ENCODE measurements at places on chromosomes 1 and 21.

DNA sequence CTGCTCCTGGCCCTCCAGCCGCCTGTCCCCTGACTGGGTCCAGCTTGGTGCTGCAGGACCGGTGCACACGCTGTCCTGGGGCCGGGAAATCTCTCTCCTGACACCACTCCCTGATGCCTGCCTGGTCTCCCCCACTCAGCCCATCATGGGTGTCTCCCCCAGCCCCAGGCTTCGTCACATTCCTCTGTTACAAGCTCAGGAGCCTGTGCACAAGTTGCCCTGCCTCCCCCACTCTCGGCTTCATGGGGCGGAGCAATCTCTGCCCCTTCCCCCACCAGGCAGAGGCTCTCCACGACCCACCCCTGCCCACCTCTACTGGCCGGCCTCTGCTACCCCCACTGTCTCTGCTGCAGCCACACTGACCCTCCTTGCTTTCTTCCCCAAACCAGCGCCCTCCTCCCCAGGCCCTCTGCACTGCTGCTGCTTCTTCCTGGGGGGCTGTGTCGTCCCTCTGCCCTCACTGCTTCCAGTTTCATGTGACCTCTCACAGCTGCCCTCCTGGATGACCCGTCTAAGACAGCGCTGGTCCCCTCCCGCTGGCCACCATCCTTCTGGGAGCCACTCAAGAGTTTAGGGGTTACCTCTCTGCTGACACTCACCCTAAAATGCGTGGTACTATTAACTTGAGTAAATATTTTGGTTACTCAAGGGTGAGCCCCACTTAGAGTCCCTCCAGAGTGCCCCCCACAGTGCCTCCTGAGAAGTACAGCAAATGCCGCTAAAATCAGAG, 5.7 kb upstream of the RIPK4 start:
- no peak for DNase-seq

DNA sequence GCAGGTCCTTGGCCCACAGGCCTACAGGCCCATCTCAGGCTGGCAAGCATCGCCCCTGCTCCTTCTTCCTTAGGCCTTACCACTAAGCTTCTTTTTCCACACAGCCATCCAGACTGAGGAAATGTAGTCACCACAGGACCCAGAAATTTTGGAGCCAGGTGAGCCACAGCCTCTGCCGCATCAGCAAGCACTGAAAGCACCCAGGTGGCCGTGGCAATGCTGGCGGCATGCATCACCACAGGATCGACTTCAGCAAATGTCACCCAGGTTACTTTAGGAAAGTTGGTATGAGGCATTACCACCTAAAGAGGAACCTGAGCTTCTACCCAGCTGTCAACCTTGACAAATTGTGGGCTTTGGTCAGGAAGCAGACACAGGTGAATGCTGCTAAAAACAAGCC, 11.6 kb downstream of the PIGM start:
- no peak for DNase-seq

- no peak for DNase-seq
Measured at GRCh38 chr1:90707363-90707710, 9.8 kb downstream of the BARHL2 start.

DNA sequence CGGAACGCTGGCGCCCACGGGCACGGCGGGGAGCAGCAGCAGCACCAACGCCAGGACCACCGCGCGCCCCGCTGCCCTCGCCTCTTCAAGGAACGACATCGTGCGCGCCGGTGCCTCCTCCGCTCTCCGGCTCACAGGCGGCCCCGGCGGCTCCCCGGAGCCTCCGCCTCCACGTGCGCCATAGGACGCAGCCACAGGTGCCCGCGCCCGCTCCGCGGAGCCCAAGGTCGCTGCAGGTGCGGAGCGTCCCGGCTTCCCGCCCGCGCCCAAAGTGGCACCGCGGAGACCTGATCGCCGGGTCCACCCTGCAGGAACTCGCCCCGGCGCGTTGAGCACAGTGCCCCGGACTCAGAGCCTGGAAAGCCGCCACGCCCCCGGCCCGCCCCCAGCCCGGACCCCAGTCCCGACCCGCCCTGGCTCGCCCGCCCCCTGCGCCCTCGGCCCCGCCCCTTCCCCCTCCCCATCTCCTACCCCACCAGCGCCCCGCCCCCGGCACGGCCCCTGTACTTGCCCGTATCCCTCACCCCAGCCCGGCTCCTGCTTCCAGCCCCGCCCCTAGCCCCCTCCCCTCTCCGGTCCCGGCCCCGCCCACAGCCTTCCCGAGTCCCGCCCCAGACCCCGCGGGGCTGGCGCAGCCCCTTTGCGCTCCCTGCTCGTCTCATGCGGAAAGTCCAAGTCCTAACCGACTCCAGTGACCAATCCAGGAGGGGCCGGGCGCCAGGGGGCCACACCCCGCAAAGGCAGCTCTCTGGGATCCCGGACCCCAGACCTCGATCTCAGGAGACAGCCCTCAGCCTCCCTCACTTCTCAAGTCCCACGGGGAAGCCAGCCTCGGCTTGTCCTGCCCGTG, at the start of gene MEGF6:
TSS of gene MEGF6 (minus strand) at position 339 of the 850 bp plus-strand sequence. CDS start at position 99, 240 bp downstream.
- peak; percentile 31 for DNase-seq

DNA sequence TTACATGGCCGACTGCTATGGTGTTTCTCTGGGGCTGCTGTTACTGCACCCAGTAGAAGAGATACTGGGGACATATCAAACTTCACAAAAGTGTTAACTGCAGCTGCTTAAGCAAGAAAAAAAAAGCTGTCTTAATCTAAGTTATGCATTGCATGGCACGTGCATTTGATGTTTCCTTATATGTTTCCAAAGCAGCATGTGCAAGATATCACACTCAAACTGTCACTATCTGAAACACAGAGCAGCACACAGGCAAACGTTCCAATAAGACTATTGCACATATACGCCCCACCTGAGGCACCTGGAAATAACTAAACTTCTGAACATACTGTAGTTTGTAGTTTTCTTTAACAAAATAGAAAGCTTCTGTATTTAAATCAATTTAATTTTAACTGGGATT, 671.4 kb upstream of the ADGRL2 start:
- no peak for DNase-seq

- no peak for DNase-seq
Measured at GRCh38 chr1:112524986-112525385, 16.2 kb downstream of the WNT2B start.

- DNase-seq = no peak
Measured at GRCh38 chr1:43238991-43239469, 30.8 kb upstream of the TMEM125 start.

- no peak for DNase-seq
Measured at GRCh38 chr21:36732761-36733160, 33.8 kb downstream of the SIM2 start.

GRCh38 chr1:202067188-202067974, 55.3 kb upstream of the GPR37L1 start:
- no peak for DNase-seq

GRCh38 chr21:27564684-27565301, 597.9 kb upstream of the ADAMTS5 start:
- DNase-seq = no peak

DNA sequence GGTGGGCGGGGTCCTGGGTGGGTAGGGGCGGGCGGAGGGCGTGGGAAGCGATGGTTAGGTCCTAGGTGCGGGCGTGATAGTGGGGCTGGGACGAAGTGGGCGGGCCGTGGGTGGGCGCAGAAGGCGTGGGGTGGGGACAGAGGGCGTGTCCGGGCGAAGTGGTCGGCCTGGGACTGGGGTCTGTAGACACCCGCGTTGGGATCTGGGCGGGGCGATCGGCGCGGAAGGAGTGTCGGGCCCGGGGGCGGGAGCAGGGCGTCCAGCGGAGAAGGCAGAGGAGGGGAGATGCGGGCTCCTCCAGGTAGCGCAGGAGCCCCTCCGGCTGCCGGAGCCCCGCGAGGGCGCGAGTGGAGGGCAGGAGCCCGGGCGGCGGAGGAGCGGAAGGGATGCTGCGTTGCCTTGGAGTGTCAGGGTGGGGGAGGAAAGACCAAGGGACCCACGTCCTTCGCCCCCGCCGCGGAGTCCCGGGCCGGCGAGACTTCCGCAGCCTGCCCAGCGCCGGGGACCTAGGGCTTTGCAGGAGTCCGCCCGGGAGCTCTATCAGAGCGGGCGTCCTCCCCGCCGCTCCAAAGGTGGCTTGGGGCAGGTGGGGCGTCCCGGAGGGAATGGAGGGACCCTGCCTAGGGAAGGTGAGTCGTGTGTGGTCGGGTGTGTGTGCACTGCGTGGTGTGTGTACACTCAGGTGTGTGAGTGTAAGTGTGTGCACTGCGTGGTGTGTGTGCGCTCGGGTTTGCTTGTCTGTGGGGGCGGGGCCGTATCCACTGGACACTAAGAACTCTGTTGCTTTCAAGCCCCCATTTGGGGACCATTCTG, 27.0 kb upstream of the PRSS38 start:
- no peak for DNase-seq

- DNase-seq = no peak
Measured at GRCh38 chr1:161267321-161267720, 8.8 kb downstream of the PCP4L1 start.

DNA sequence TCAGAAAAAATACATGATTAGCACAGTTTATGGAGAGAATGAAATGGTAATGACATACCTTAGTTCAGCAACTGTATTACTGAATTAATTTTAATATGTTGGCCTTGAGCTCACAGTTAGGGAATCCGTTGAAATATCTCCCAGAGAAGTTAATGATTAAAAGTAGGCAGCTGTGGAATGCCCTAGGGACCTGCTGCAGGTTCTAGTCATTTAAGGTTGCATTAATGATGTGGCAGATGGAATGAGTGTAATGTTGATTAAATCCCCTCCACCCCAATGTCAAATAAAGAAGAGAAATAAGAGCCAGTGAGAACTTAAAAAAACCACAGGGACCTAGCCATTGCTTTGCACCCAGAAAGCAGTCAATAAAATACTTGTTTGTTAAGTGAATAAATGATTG, 40.3 kb upstream of the TRIM45 start:
- DNase-seq = no peak

DNA sequence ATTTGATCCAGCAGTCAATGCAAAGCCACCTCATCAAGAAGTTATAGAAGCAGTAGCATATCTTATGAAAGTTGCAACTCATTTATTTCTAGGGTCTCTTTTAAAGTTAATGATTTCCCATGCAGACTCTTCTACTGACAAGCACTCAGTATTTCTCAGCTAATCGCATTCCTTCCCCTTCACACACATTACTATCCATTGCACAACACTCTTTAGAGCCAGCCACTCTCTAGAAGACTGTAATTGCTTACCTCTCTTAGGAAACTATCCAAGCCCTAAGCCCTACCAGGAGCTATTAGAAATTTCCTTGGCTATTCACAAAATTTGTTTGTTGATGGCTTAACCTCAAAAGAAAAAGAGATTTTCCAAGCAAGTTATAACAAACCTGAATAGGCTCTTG, 106.0 kb downstream of the ADAMTS1 start:
- no peak for DNase-seq

- no peak for DNase-seq
Measured at GRCh38 chr1:28447679-28448078, 58.2 kb upstream of the RCC1 start.

DNA sequence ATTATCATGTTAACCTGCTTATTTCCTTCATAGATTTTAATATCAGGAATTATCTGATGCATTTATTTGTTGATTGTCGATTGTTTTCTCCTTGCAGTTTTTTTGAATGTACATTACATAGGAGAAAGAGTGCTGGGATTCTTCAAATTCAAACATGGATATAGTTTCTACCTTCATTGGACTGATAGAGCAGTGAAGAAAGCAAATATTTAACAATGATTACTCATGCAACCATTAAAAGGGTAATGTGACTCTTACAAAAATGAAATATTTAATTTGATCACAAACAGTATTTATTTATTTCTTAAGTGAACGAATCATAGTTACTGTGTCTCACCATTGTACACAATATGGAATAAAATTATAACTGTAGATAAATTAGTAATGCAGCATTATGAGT, 350.9 kb downstream of the BRINP3 start:
- DNase-seq = no peak

GRCh38 chr1:55035904-55036303, 3.4 kb upstream of the PCSK9 start:
- DNase-seq = no peak

GRCh38 chr1:76715474-76715873, 151.8 kb upstream of the ST6GALNAC5 start:
- DNase-seq = no peak

- peak; percentile 10 for DNase-seq
Measured at GRCh38 chr1:101128211-101128727, 102.7 kb upstream of the DPH5 start.

DNA sequence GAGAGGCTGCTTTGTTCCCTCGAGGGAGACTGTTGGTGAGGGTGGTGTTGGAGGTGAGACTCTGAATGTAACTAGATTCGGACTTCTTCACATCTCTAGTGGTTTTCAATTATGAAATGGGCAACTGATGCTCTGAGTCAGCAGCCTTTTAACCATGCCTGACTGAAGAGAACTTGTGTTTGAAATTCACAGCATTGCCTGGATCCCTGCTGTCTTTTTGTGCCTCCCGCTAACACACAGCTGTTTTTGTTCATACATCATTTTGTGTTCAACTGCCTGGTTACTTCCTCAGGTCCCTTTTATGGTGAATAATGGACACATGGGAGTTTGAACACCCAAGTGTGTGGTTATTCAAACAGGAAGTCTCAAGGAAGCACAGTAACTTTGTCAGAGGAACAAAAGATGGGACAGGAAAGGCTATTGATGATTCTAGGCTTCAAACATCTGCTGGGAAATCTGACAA, 16.8 kb downstream of the LAMC1 start:
- DNase-seq = no peak

GRCh38 chr1:8213136-8213535, 104.8 kb upstream of the SLC45A1 start:
- DNase-seq = no peak

DNA sequence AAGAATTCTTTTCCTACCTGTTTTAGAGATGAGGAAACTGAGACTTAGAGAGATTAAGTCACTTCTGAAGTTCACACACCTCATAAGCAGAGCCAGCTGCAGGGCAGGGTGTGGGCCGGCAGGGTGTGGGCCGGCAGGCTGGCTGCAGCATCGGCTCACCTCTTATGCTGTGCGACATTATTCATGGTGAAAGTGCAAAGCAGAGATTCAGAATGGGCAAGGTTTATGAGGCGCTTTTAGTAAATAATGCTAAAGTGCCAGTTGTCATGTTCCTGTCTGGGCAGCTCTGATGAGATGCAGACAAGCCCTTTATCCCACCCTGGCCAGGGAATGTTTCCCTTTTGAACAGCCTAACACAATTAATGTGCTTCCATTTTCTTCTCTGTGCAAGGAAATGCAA, 14.6 kb downstream of the MAB21L3 start:
- no peak for DNase-seq

GRCh38 chr1:118563981-118564951, 379.2 kb upstream of the SPAG17 start:
- DNase-seq = no peak

DNA sequence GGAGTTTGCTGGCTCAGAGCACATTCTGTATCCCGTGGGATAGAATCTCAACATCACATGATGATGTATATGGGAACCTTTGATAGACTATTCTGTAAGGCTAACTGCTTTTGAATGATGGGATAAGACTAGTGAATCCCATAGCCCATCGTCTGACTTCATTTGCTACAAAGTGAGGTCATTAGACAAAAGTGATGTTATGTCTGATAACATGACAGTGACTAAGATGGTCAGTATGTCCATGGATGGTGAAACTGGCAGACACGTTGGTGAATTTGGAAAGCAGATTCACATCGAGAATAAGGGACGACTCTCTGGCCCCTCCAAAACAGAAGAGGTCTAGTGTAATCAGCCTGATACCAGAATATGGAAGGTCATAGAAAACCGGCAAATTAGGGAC, 108.4 kb downstream of the HHAT start:
- no peak for DNase-seq

Data from stimulated activated CD4-positive, alpha-beta T cell treated with anti-CD3 and anti-CD28 coated beads, Interleukin-15, amount 100 ng/mL, for 1 hour (primary cell).